ENCODE measurements at places on chromosomes 5 and 9.

DNA sequence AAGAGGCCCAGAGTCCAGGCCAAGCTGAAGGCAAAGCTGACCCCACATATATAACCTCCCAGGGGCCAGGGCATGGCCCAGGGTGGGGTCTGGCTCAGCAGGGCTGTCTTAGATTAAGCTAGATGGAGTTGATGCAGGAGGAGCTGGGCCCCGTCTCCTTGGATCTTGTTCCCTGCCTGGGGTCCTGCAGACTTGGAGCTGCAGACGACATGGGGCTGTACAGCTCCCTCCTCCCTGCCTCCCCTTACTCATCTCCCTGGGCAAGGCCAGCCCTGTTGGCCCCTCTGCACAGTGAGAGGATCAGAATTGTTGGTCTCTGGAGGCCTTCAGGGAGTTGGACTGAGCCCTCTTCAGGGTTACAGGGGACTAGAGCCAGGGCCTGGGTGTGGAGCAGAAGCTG, 134.9 kb downstream of the RGS3 start:
- no peak for DNase-seq

GRCh38 chr5:124663101-124663506, 83.3 kb downstream of the ZNF608 start:
- no peak for DNase-seq

DNA sequence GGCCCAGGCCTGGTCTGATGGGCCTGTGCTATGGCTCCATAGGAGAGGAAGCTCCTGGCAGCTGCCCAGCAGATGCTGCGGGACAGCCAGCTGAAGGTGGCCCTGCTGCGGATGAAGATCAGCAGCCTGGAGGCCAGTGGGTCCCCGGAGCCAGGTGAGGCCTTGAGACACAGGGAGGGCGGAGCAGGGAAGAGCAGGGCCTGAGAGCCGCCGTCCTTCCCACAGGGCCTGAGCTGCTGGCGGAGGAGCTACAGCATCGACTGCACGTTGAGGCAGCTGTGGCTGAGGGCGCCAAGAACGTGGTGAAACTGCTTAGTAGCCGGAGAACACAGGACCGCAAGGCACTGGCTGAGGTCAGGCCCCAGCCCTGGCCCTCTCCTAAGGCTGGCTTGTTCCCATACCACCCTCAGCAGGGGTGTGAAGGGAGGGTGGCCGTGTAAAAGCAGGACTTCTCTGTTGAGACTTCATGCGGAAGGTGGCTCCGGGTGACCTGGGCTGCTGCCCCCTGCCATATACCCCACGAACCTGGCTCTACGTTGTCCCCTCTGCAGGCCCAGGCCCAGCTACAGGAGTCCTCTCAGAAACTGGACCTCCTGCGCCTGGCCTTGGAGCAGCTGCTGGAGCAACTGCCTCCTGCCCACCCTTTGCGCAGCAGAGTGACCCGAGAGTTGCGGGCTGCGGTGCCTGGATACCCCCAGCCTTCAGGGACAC, 4.5 kb downstream of the PKN3 start:
- DNase-seq: no peak

- no peak for DNase-seq
These were observed 41.9 kb downstream of the SPEF2 start for GRCh38 chr5:35659556-35659955.

- DNase-seq: no peak
These were observed 1319.3 kb downstream of the MAT2B start for GRCh38 chr5:164824671-164825070.

DNA sequence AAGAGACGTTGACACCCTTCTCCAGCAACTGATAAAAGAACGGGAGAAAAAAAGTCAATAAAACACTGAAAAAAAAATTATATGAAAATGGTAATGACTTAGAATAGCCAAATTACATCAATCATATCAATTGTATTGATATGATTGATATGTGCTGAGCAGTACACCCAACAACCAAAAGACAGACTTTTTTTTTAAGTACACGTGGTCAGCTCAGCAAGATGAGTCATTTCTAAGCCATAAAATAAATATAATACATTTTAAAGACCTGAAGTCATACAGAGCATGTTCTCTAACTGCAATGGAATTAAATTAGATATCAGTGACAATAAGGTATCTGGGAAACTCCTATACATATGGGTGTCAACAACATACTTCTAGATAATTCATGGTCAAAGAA, 30.9 kb upstream of the OLFM1 start:
- no peak for DNase-seq

GRCh38 chr5:79704553-79704952, 14.9 kb downstream of the CMYA5 start:
- no peak for DNase-seq

GRCh38 chr5:95217351-95217750, 67.5 kb downstream of the MCTP1 start:
- no peak for DNase-seq

DNA sequence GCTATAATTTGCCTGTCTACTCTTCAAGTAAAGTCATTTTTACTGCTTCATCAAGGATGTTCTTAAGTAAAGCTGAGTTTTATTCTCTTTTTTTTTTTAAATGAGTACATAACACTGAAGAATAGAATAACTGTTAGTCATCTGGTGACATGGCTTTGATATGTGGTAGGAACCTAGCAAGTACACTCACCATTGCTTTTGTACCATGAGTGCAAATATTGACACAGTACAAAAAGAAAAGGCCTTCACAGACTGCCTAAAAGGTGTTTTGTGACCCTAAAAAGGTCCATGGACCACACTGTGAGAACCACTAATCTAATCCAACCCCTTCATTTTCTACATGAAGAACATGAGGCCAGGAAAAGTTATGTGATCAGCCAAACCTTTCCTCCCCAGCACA, 55.0 kb downstream of the ECPAS start:
- DNase-seq: no peak

DNA sequence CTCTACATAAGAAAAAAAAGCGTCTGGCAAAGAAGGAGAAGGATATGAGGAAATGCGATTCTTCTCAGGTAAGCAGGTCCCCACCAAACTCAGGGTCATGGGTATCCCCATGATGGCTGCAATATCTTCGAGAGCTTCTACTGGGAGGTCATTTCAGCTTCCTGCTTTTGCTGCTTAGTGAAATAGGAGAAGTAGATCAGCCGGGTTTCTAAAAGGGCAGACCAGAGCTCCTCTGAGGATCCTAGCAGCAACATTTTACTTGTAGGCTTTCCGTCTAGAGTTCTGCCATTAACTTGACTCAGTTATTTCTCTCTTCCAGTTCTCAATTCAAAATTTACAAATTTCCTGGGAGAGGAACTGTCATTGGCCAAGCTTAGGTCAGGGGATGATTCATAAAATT, 134.7 kb downstream of the DPYSL3 start:
- no peak for DNase-seq

GRCh38 chr5:179151286-179152118, 91.3 kb downstream of the ZNF354C start:
- DNase-seq: no peak

- DNase-seq: no peak
These were observed 288.4 kb downstream of the CAAP1 start for GRCh38 chr9:26604076-26604662.

- DNase-seq: no peak
These were observed 190.4 kb downstream of the DRD1 start for GRCh38 chr5:175253597-175253996.

GRCh38 chr5:37211661-37212060, 37.5 kb downstream of the CPLANE1 start:
- DNase-seq: no peak

- no peak for DNase-seq
These were observed 145.0 kb upstream of the SLC28A3 start for GRCh38 chr9:84485539-84485938.

GRCh38 chr5:180060192-180060591, 11.4 kb downstream of the RNF130 start:
- DNase-seq: no peak

GRCh38 chr9:132241840-132242620, 80.2 kb downstream of the NTNG2 start:
- DNase-seq: peak; percentile 14

DNA sequence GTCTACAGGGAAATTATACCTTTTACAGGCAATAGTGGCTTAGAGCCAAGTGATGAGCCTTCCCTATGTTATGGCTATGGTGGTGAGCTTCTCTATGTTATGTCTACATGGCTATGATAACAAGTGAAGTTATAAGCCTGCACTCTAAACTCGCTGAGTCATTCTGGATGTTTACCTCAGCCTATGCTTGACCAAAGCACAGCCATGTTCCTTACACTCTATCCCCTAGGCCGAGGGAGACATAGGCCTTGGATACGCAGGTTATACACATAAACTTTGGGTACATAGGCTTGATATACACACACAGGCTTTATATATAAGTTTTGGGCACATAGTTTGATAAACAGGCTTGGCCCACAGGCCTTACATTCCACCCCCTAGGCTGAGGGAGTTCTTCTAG, 13.8 kb downstream of the DMAC1 start:
- DNase-seq: no peak

DNA sequence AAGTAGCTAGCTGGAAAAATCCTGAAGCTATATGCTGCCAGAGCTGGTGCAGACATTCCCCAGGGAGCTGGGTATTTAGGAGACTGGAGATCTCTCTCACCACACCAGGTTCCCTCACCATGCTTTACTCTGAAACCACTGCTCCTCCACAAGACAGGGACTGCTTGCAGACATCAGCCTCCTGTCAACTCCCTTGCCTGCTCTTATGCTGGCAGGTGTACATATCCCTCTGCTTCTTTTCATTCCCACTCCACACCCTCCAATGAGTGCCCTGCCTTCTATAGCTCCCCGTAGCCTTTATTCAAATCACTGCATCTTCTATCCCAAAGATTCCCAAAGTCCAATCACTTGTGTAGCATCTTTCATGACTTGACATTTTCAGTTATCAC, 380.7 kb downstream of the NFIB start:
- no peak for DNase-seq

DNA sequence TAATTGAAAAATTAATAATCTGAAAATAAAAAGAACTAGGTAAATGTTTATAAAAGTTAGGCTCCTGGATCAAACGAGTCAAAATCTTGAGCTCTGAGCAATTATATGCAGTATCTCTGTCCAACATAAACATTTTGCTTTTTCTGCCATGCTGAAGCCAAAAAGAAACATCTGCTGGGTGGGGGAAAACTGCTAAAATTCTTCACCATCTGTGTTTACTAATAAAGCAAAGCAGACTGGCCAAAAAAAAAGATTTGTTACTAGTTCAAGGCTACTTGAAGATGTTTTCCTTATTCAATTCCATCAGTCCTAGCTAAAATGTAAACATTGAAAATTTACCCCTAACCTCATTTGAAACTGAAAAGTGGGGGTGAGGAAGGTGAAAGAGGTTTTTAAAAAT, 29.7 kb downstream of the GTF3C4 start:
- no peak for DNase-seq

- DNase-seq: no peak
These were observed 156.4 kb upstream of the TRPC7 start for GRCh38 chr5:136521696-136522095.

DNA sequence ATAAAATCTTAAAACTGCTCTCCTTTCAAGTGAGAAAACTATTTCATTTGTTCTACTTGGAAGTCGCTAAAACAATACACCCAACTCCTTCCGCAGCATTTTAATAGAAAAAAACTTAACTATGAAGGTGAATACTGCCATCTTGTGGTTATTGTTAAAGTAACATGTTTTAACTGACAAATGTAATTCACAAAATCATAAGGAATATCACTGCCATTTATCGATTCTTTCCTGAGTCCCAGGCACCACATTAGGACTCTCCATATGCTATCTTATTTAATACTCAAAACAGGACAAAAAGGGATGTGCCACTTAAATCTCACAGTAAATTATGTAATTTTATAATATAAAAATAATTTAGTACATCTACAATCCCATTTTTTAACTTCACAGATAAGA, 130.5 kb upstream of the ITGA1 start:
- DNase-seq: no peak

- no peak for DNase-seq
These were observed 363.3 kb upstream of the MEF2C start for GRCh38 chr5:89246252-89246651.

GRCh38 chr9:33850267-33850629, 33.3 kb downstream of the UBE2R2 start:
- no peak for DNase-seq

GRCh38 chr9:69086312-69086711, 50.8 kb downstream of the FXN start:
- no peak for DNase-seq

DNA sequence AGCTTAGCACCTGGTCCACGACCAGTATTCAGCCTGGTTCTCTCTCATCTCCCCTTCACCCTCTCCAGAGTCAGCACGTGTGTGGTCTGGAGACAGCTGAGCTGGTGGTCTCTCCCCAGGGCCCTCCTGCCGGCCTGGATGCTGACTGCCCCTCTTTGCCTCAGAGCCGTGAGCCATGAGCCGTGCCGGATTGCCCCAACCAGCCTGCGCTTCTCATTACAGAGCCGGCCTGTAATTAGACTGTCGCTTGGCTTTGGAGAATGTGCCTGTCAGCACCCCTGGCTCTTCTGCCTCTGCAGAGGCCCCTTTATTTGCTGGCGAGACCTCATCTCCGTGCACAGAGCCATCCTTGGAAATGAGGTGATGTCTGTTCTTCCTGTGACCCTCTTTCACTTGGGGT, 118.7 kb upstream of the BOD1 start:
- no peak for DNase-seq

- DNase-seq: no peak
These were observed 11.3 kb downstream of the TMEM250 start for GRCh38 chr9:136107155-136107952.

DNA sequence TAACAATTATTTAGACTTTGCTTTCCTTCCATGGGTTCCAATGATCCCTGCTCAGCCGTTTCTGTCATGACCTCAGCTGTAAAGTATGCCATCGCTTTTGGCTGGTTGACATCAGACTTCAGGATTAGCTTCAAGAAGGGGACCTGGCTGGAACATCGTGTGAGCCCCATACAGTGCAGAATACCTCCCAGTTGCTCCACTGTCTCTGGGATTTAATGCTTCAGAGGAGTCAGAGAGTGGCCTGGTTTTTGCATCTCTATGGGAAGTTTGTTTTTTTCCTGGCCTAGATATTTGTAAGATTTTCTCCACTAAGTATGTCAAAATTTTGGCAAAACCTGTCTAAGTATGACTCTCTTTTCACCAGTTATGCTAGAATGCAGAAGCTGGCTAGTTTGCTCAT, 216.9 kb downstream of the GABBR2 start:
- DNase-seq: no peak

DNA sequence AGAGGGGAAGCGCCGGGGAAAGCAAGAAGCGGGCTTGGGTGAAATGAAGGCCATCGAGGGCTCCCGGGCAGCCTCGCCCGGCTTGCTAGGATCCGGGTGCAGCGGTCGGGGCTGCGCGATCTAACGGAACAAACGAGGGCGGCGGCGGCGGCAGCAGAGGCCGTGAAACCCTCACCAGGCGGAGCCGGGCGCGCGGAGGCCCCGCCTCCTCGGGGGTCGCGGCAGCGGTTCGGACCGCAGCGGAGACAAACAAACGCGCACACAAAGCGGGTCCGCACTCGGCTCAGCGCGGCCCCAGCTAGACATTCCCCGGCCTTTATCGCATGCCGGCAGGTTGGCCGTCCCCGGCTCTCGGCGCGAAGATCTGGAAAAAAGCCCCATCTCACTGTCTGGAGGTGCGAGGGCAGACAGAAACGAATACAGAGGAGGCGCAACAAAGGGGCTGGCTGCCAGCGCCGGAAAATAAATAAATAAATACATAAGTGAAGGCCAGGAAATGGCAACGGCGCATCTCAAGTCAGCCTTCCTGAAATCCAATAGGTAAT, 10.5 kb upstream of the TRIM36 start:
- DNase-seq: peak; percentile 16

- DNase-seq: no peak
These were observed 281.0 kb upstream of the IRX2 start for GRCh38 chr5:3032513-3032912.
